Right lobe of liver (tissue), 6 donors: ENCODE measurements at places on chromosomes 5 and 9. TPM values are rescaled to one million over a fixed set of nuclear protein-coding genes. Genes with fewer than 3 reads are reported as not detected.

SMIM32 gene
- total RNA-seq: 1.1 TPM

TSPAN17 gene
- 14.2 TPM for total RNA-seq

DNA sequence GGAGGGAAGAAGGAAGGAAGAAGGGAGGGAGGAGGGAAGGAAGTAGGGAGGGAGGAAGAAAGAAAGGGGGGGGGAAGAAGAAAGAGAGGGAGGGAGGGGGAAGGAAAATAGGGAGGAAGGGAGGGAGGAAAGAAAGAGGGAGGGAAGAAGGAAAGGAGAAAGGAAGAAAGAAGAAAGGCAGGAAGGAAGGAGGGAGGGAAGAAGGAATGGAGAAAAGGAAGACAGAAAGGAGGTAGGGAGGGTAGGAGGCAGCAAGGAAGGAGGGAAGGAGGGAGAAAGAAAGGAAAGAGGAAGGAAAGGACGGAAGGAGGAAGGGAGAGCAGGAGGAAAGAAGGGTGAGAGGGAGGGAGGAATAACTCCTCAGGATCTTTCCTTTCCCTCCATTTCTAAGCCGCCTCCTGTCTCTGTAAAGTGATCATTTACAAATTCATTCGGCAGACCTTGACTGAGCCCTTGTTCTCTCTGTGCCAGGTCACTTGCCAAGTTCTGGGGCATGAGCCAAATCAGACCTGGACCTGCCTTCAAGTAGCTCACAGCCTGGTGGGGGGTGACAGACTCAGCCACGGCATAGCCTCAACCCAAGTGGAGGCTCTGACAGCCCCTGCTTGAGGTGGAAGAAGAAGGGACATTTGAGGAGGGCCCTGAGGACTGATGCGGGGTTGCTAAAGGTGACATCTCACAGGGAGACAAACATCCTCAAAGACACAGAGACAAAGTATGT, 69.0 kb upstream of the HRH2 start:
- no peak for DNase-seq

GRCh38 chr5:29993286-29993685, 1200.2 kb upstream of the CDH6 start:
- no peak for DNase-seq

PRPF4 gene
- total RNA-seq: 9.8 TPM

DNA sequence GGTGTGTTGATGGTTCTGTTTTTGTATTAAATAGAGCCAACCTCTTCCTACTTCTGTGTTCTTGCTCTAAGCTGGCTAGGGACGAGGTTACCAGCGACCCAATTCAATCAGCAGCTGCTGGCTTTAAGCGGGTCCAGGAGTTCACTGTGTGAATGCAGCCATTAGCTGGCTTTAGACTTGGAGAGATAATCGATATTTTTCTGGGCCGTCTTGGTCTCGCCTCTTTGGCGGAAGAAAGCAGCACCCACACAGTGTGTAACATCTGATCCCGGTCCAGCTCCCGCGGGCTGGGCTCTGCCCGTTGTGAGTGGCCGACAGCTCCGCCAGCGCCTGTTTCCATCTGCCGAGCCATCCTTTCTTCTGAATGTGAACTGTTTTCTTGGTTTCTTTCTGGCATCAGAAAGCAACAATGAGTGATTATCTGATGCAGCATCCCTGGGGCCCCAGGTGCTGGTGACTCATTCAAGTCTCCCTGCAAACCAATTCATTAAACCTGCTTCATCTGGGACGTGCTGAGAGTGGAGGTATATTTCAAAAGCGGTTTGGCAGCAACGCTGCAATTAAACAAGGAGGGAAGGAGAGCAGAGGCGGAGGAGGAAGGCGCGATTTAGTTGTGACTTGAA, 90.8 kb upstream of the IRX4 start:
- DNase-seq: no peak

- no peak for DNase-seq
Measured at GRCh38 chr9:28389411-28389810, 816.1 kb upstream of the C9orf72 start.

DNA sequence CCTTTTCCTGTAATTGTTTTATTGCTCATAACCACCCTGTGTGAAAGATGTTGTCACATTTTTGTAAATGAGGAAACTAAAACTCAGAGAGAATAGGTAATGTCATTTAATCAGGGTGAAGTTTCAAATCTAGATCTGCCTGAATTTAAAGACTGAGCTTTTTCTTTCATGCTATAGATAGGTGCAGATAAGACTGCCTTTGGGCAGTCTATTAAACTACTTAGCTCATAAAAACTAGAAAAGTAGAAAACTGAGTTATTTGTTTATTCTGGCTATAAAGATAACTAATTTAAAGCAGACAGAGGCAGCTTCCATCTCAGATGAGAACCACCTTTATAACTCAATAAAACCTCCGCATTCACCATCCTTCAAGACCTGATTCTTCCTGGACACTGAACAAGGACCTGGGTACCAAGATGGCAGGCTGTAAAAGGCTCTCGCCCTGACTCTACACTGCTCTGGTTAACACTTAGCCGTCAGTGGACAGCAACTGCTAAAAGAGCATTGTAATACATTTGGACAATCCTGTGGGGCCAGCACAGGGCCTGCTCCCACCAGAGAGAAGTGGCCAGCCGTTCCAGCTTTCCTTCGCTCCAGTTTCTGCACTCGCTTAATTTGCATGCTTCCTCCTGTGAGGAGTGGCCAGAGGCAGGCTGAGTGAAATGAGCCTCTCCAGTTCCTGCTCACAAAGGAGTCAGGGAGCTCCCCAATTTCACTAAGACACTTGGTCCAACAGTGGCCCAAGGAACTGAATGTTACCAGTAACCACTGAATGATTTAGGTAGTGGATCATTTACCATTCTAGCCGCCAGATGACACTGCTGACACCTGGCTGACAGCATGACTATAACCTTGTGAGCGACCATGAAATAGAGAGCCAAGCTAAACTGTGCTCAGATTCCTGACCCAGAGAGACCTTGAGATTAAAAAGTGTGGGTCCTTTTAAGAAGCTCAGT, 566.4 kb downstream of the EFNA5 start:
- no peak for DNase-seq

NR6A1 gene
- 1.9 TPM for total RNA-seq

SNX24 gene
- total RNA-seq: 10.9 TPM

- DNase-seq: no peak
Measured at GRCh38 chr5:122694884-122695283, 80.0 kb upstream of the SNX2 start.

DNA sequence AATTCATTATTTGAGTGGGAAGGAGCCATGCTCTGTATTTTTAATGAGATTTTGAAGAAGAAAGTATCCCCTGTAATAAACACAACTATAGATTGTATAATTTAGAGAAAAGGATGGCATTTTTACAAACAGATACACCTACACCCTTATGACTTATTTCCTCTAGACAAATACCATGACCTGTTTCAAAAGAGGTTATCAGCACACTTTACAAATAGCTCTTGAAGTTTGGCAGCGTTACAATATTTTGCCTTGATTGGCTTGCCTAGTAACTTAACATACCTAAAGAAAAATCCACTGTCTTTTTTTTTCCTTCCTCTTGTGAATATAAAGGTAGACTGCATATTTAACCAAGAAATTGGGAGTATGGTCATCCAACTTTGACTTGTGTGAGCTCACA, 28.5 kb upstream of the CETN3 start:
- DNase-seq: no peak

PNPLA7 gene
- total RNA-seq: 8.7 TPM

- DNase-seq: no peak
Measured at GRCh38 chr9:36100532-36100931, 36.0 kb upstream of the GLIPR2 start.

DNA sequence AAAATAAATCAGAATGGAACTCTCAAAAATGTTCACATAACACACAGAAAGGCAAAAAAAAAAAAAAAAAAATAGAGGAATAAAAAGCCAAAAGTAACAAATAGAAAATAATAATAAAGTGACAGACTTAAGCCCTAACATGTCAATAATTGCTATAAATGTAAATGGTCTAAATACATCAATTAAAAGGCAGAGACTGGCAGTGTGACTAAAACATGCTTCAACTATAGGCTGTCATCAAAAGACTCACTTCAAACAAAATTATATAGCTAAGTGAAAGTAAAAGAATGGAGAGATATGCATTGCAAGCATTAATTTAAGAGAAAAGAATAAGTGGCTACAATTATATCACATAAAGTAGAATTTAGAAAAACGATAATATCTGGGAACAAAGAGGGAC, 114.2 kb downstream of the PHF2 start:
- DNase-seq: no peak

GPR151 gene
- total RNA-seq: not detected

SOX30 gene
- 0.12 TPM for total RNA-seq

PHYHD1 gene
- 58.2 TPM for total RNA-seq

DNA sequence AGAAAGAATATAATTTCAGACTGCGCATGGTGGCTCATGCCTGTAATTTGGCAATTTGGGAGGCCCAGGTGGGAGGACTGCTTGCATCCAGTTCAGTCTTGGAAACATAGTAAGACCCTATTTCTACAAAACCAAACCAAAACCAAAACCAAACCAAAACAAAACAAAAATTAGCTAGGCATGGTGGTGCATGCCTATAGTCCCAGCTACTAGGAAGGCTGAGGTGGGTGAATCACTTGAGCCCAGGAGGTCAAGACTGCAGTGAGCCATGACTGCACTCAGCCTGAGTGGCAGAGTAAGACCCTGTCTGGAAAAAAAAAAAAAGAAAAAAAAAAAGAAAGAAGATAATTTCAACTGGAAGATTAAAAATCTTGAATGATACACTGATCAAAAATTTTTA, 137.0 kb upstream of the ACOT12 start:
- no peak for DNase-seq

DNA sequence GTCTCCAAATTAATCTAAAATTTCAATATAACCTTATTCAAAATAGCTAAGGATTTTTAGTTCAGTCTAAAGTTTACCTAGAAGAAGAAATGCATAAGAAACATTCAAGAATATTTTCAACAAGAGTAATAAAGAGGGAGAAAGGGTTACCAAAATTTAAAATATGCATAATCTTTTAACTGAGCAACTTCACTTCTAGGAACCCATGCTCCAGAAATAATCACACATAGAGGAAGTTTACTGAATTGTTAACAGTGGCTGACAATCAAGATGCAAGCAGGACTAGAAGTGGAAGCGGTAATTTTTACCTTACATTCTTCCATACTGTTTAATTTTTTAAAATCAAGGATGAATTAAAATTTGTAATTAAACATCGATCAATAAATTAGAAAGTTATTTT, 1.9 kb downstream of the PJA2 start:
- no peak for DNase-seq

- peak; percentile 93 for DNase-seq
Measured at GRCh38 chr5:168291342-168291963, at the start of gene WWC1. Gene WWC1 (plus strand): TSS chr5:168291645. CDS start chr5:168292153, 508 bp downstream.

GRCh38 chr5:119385536-119386128, 29.8 kb downstream of the TNFAIP8 start:
- DNase-seq: no peak

DNA sequence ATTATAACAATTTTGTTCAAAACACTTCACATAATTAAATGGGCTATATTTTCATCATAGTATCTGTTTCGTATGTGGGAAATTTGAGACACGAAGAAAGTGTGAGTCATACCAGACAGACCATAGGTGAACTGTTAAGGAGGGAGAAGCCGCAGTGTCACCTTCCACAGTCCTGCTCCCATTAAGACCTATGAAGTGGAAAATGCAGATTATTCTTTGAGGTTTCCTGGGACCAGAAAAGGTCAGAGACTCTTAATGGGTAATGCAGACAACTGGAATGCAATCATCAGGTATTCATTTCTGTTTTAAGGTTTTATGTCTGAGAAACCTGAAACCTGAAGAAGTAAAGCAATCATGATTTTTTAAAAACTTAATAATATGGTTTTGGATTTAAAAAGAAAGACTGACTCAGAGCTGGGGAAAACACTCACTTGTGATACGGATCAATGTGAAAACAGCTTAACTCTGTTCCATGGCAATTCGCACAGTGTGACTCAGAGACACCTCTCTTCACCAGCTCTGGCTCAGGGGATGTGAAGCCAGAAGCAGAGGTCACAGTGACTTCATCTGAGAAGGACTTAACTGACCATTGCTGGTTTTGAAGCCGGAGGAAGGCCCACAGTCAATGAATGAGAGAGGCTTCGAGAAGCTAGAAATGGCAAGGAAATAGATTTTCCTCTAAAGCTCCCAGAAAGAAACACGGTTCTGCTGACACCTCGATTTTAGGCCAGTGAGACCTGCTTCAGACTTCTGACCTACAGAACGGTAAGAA, 17.2 kb upstream of the GCNT1 start:
- no peak for DNase-seq

DNA sequence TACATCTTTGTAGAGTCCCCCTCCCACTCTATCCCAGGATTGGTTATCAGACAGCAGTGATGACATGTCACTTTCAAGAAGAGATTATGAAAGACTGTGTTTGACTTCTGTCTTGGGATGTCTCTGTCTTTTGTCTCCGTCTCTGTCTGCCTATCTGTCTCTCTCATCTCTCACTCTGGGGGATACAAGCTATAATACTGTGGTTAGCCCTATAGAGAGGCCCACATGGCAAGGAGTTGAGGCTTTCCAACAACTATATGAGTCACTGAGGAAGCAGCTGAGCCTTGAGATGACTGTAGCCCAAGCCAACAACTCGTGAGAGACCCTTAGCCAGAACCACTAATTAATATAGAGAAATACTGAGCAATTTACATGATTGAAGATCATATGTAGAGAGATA, 284.8 kb downstream of the PDE4D start:
- DNase-seq: no peak

HEMGN gene
- not detected for total RNA-seq

NR4A3 gene
- 0.13 TPM for total RNA-seq

GRCh38 chr5:172142709-172143215, 45.3 kb downstream of the STK10 start:
- no peak for DNase-seq

NSUN2 gene
- 27.4 TPM for total RNA-seq

- DNase-seq: no peak
Measured at GRCh38 chr9:5735072-5735471, 97.8 kb downstream of the ERMP1 start.

DNA sequence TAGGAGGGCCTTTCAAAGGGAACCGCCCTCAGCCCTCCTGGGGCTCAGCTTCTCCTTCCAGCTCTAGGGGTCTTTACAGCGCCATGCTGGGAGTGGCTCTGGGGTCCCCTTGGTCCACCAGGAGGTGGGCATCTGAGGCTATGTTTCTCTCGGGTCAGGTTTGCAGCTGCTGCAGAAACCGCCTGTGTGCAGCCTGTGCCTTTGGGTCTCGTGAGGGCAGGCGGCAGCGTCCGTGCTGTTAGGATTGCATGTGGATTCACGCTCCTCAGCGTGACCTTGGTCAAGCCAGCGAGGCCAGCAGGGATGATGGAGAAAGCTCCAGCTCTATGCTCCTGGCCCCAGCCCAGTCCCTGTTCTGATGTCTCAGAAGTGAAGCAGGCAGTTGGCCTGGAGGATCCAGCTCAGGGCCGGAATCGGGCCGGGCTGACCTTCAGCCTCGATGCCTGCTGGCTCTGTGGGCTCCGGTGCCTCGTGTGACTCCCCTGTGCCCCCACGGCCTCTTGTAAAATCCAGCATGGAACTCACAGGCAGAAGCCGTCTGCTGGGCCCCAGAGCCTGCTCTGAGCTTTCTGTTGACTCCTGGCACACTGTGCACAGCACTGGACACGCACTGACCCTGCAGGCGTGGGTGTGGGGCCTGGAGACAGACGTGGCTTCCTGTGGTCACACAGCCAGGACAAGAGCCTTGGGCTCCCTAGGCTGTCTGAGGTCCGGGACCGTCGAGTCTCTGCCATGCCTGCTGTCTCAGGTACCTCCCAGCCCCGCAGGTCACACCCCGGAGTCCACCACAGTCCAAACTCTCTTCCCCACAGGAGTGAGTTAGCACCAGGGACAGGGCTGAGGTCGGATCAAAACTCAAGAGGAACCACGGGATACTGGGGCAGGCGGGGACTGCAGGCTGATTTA, 54.3 kb downstream of the TRIP13 start:
- no peak for DNase-seq

- DNase-seq: no peak
Measured at GRCh38 chr9:3879726-3880505, 354.1 kb upstream of the RFX3 start.
